HEK293T (cell line): ENCODE measurements at places on chromosomes 7 and 10.

GRCh38 chr10:96670786-96671185, 49.5 kb downstream of the PIK3AP1 start:
- DNase-seq, result no peak

GRCh38 chr7:2776401-2776800, 67.7 kb downstream of the GNA12 start:
- DNase-seq, result no peak

DNA sequence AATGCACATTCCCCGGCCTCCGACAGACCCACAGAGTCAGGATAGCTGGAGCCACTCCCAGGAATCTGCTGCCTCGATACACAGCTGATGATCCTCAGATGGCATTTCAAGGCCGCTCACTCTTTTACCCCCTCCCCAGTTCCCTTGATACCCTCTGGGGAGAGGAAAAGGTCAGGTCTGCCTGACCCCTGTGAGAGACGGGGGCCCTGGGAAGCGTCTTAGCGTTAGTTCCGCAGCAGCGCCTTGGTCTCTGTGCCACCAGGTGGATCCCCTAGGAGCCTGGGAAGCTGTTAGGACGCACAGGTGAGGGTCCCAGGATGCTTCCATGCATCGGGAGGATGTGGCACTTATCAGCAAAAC, 420.5 kb upstream of the FOXK1 start:
- no peak for DNase-seq

DNA sequence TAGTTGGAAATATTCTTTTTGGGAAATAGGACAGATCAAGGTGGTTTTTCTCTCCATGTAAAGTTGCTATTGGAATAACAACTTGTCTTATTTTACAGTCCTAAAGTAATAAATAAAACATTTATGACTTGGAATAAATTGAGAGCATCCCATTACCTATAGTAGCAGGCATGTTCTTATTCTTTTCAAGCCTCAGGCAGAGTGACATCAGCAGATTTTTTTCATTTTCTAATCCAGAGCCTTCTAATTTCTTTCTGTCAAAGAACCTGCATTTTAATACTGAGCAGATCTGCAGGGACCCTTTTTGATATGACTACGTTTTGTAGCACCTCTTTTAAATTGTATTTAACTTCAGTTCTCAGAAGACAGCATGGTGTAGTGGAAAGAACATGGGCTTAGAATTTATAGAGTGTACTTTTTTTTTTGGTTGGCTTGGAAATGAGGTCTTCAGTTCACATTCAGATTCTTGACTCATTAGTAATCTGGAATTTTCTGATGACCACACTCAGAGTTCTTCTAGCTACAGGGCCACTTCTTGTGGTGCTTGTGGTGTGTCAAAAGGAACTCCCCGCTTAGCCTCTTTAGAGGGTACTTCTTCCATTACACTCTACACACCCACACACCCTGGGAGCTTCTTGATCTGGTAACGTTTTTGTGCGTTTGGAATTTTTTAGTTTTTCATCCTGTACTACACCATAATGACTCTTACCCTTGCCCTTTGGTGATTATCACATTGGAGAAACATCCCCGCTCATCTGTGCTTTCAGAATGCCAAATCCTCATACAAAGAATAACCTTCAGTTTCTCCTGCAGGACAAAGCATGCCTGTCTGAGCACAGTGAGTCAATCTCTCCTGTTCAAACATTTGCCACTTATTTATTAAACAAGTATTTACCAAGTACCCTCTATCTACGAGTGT, 34.6 kb downstream of the AGK start:
- no peak for DNase-seq

- no peak for DNase-seq
These were observed 325.6 kb downstream of the PLXNA4 start for GRCh38 chr7:132250480-132251326.
